ENCODE measurements at places on chromosomes 7 and 10.
A peak's percentile ranks its signal among the peaks of the same experiment; 100 is the strongest.

DNA sequence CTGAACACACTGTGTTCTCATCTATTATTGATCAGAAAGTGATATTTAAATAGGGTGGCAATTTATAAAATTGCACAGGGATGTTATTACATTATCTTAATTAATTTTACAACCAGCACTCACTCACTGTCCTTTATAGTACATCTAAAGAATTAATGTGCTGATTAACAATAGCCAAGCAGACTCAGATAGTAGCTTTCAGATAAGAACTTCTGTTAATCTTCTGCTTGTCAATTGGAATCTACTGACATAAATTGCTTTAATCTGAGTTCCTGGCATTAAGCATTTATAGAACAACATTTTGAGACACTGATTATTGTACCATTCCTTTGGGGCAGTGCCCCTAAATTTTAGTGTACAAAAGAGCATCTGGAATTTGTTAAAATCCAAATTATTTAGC lies 408.9 kb downstream of the GRM8 start:
- no peak for DNase-seq

GRCh38 chr10:100330079-100330478 lies at the start of gene PKD2L1:
TSS of gene PKD2L1 (minus strand) at chr10:100330228. CDS start at chr10:100330103, 125 bp downstream.
- DNase-seq: no peak

GRCh38 chr10:61899069-61899531 lies 2.4 kb upstream of the ARID5B start:
- DNase-seq: no peak

DNA sequence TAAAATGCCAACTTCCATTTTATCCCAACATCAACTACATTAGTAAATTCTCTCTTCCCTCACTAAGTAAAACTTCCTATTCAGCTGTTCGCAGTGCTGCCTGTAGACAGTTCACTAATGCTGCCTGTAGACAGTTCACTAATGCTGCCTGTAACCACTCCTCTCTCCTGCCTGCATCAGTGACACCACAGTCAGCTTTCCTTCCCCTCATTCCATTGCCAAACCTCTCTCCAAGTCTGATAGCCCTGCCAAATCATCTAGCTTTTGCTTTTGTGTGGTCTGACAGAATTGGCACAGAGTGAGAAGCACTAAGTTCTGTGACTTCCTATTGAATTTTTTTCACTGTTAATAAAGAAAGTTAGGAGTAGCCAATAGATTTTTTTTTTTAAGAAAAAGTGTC lies 43.0 kb upstream of the MACC1 start:
- no peak for DNase-seq

DNA sequence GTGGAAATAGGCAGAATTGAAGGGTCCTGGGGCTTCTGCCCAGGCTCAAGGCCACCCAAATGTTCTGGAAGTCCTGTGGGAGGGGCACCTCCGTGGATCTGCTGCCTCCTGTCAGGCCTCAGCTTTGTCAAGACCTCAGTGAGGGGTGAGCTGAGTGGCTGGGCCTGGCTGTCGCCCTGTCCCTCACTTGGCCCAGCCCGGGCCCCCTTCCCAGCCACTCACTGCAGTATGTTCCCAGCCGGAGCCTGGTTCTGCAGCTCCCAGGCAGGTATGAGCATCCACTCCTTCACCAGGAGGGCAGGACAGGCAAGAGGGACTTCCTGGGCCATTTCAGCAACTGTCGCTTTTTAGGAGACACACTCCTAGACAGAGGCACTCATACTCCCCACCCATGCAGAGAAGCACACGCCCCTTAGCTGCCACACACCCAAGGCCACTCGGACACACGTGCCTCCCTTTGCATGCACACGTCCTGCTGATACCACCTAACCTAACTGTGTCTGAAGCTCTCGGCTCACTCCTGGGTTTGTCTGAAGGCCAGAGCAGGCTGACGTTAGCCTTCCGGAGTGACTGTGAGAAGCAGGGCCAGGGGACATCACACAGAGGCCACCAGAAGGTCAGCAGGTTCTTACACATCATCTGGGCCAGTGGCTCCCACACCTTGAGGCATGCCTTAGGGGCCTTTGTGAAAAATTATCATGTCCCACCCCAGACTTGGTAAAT lies 72.2 kb upstream of the COL13A1 start:
- no peak for DNase-seq

GRCh38 chr10:95561864-95562177 lies 650 bp upstream of the SORBS1 start:
- DNase-seq: no peak

GRCh38 chr7:98913026-98913425 lies 34.7 kb downstream of the TRRAP start:
- no peak for DNase-seq

DNA sequence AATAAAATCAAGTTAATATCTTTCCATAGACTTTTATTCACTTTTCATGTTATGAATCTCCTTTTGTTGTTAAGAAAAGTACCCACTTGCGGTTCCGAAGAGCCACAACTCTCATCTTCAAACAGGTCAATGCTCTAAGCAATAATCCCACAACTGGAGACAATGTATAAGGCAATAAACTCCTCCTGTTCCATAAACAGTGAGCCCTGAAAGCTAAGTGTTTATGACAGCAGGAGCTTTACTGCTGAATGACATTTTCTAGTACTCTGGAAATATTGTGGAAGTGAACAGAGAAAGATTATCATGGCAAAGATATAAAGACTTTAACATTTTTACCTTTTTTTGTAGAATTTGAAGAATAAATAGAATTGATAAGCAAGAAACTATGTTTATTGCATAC lies 213.5 kb upstream of the MBL2 start:
- no peak for DNase-seq

- peak; percentile 18 for DNase-seq
Measured at GRCh38 chr7:64463636-64464375, 99.1 kb downstream of the ZNF680 start.

DNA sequence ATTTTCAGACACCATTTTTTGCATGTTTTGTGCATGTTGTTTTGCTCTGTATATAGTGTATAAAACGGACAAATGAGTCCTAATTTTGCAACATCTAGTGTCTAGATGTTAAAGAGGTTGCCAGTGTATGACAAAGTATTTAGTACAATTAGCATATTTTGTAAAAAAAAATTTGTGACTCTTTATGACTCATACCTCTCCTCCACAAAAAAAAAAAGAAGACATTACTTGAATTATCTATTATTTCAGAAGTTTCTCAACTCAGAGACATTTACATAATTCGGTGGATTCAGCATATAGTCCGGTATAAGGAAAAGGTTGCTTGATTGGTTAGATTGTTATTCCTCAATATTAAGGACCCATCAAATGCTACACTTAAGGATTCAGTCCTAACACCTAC lies 26.0 kb downstream of the NUP42 start:
- no peak for DNase-seq

DNA sequence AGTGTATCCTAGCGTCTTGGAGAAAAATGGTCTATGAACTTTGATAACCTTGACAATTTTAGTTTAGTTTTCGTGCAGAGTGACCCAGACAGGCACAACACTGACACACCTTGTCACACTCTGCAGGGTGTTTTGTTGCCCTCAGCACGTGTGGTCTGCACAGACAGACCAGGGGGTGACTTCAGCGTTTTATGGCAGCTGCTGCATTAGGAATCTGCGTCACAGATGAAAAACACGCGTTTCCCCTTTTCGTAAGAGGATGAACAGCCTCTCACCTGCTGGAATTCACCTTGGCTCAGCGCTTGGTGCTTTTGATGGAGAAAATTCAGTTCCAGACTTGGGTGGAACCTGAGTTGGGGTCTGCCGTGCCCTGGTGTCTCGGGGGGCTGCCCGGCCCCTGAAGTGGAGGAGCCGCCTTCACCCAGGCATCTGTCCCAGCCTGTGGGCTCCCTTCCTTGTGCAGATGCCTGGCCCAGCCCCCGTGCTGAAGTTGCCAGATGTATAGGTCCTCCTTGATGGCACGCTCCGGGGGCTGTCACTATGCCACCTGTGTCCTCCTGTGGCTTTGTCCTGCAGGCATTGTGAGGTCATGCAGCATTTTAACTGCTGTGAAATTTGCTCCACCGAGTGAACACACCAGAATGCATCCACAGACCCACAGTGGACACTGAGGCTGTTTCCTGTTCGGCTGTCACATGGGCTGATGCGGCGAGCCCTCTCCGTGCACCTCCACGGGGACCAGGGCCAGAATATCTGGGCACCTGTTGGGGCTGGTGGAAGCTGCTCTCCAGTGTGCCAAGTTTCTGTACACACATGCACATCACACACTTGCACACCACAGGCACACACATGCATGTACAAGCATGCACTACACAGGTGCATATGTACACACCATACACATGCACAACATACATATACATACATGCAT lies 18.3 kb downstream of the INPP5A start:
- DNase-seq: no peak

GRCh38 chr7:30974605-30975255 lies 11.0 kb downstream of the GHRHR start:
- no peak for DNase-seq

GRCh38 chr7:144454256-144455039 lies 51.0 kb upstream of the NOBOX start:
- DNase-seq: no peak

DNA sequence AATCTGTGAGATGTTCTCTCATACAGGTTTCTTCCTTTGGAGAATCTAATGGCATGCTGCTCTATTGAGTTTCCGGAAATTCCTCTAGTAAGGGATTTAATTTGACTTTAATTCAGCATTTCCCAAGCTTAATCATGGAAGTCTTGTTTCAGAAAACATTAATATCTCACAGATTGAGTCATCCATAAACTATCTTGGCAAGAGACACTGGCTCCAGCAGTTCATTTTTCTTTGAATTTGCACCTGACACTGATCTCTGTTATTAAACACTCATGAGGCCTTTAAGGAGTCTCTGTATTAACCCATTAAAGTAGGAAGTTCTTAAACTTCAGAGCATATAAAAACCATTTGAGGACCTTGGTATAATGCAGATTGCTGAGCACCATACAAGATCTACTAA lies 3.6 kb upstream of the ITGB8 start:
- DNase-seq: no peak

- DNase-seq: no peak
Measured at GRCh38 chr7:108057951-108058481, 55.1 kb upstream of the LAMB1 start.

DNA sequence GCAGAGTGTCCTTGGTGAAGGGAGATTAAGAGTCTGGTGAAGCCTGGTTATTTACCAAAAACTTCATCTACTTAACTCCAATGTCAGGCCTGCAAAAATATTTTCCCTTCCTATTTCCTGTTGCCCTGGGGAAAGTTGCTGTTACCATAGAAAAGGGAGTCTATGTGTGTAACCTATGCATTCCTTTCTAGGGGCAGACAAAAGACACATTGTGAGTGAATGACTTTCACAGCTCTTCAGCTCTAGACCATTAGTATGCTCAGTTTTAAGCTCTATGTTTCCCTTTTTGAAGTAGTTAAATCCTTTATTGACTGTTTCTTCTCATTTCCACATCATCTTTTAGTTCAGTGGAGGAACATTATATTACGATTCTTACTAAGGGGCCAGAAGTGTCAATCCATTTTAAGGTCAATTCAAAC lies 45.6 kb upstream of the SGCE start:
- DNase-seq: no peak

- no peak for DNase-seq
Measured at GRCh38 chr7:77685233-77685632, 11.0 kb upstream of the RSBN1L start.

GRCh38 chr10:48792687-48793096 lies 108.0 kb downstream of the WDFY4 start:
- DNase-seq: no peak

- no peak for DNase-seq
Measured at GRCh38 chr10:132010483-132010882, 28.8 kb upstream of the BNIP3 start.

DNA sequence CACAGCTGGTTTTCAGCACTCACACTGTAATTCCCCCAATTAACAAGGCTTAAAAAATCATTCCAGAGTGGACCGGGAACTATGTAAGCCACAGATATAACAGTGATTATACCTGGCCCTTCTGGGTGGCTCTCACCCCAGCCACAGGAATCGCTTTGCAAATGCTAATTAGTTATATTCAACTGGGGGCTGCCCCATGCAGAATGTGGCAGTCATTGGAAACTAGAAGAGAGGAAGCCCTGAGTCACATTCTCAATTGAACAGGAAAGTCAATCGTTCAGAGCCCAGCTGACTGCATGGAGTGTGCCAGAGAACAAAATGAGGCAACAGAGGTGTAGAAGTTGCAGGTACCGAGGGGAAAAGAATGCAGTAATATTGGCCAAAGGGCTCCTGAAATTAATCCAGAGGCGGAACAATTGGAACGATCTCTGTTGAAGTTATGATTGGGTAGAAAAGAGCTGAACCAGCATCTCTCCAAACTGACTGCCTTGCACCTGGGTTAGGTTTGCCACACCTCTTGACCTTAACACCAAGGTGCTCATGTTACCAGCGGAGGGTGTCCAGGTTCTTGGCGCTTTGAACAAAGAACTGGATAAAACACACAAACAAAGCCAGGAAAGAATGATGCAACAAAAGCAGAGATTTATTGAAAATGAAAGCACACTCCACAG lies 909.7 kb upstream of the AUTS2 start:
- DNase-seq: no peak

GRCh38 chr7:90706072-90706716 lies 110.1 kb downstream of the CDK14 start:
- no peak for DNase-seq

GRCh38 chr10:132774181-132774901 lies 11.6 kb downstream of the NKX6-2 start:
- no peak for DNase-seq

DNA sequence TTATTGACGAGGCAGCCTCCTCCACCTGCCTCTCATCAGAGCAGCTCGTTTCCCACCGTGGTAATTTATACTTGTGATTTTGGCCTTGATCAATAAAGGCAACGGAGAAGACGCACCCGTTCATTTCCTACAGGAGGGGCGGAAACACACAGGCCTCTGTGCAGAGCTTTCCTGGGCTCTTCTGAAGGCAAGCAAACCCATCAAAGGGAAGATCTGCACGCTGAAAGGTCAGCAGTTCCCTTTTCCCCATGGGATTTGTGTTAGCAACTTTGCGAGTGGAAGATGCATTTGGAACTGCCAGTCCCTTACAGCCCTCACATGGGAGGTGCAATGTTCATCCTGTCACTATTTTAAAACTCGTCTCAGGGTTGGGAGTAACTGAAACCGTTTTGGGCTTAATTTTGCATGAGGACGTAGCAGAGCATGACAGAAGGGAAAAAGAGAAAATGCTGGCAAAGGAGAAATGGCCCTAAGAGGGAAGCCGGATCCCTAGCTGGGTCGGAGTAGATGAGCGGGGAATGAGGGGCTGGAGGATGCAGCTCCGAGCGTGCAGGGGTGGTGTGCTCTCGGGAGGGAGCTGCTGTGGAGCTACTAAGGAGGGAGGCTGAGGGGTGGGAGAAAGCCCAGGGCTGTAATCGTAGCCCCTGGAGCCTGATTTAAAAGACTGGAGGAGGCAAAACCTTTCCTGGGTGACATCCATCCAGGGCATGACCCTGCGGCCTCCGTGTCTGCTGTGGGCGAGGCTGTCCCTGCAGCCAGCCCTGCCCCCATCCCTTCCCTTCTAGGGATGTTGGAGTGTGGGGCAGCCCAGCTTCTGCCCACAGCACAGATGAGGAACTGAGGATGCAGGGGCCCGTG lies 111.1 kb upstream of the FAM20C start:
- peak; percentile 0 for DNase-seq

DNA sequence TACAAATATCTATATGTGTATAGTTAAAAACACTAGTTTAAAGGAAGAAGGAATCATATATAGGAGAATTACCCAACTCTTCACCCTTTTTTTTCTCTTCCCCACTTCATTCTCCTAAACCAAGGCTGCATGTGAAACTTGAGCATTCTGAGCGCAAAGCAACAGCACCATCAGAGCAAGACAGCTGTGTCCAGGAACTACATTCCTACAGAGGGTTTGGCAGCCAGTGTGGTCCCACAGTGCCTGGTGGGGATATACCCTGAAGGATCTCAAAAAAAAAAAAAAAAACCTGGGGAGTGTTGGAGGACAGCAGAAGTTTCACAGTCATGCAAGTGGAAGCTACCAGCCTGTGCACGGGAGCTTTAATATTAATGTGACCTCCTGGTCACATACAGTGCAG lies 310.4 kb downstream of the CTNNA3 start:
- no peak for DNase-seq

Data from activated T-cell treated with anti-CD3 and anti-CD28 coated beads, Interleukin-2, amount 50 U/mL, for 1 hour (primary cell).